Glomerular endothelial cell (primary cell): ENCODE measurements at places on chromosomes 6 and 20. TPM values are rescaled to one million over a fixed set of nuclear protein-coding genes. Genes with fewer than 3 reads are reported as not detected.

CTAGE9 gene
- 0.05 TPM in 1 of 2 replicates, not detected in the other for total RNA-seq

CENPW gene
- total RNA-seq = 0.82 and 4.9 TPM in 2 replicates

NFATC2 gene
- total RNA-seq = 10.1 and 21.6 TPM in 2 replicates

OR2H1 gene
- not detected in 2 replicates for total RNA-seq

NKAPL gene
- 0.99 and 2.8 TPM in 2 replicates for total RNA-seq

ZNF341 gene
- 2.6 and 4.3 TPM in 2 replicates for total RNA-seq

HLA-DPA1 gene
- 7.3 and 12.8 TPM in 2 replicates for total RNA-seq
